ENCODE measurements at places on chromosomes 2 and 18. TPM values are rescaled to one million over a fixed set of nuclear protein-coding genes. Genes with fewer than 3 reads are reported as not detected.
A peak's percentile ranks its signal among the peaks of the same experiment; 100 is the strongest.

DNA sequence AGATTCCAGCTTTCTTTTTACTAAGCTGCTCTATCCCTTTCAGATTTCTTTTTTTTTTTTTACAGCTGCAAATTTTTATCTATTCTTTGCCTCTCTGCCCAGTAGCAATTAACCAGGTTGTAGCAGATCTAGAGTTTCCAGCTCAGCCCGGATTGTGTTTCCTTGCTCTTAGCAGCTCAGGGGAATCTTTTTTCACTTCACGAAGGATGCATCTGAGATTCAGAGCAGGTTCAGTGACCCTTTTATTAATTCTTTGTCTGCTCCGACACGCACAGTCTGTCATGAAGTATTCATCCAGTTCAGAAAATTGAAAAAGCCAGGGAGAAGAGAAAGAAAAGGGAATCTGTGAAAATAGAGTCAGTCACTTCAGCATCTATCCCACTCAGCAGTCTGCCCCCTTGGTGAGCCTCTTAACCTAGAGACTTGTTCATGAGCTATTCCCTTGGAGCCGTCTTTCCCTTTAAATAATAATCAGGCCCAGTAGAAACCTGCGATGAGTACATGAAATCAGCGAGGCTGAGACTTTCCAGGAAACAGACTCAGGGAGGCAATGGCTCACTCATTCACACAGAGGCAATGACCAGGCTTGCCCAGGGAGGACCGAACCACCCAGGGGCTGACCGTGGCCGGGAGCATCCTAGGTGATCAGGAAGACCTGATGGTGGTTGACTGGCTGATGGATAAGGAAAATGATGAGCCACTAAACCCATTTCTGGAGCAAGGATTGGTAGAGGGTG, 103.4 kb upstream of the ITGA6 start:
- peak; percentile 73 for DNase-seq

The STK39 gene
- total RNA-seq, result 27.1 TPM

DNA sequence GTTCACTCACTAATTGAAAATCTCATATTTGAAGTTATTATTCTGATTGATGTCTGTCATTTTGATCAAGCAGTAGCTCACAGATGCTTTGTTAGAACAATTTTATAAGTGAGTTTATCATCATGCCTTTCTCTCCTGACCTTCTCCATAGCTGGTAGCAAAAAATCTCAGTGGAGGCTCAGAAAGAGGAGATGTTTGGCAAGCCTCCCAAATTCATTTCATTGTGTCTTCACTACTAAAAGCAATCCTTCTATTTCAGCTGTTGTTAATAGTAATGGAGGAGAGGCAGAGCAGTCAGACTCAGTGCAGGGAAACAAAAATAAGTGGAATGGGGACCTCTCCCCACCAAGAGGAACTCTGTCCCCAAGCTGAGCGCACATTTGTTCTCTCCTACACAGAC, 2127.8 kb upstream of the CELF4 start:
- no peak for DNase-seq

- no peak for DNase-seq
Observed at GRCh38 chr2:179427065-179427464, 162.4 kb upstream of the SESTD1 start.

- DNase-seq, result no peak
Observed at GRCh38 chr2:111671426-111672150, 212.4 kb downstream of the ANAPC1 start.

DNA sequence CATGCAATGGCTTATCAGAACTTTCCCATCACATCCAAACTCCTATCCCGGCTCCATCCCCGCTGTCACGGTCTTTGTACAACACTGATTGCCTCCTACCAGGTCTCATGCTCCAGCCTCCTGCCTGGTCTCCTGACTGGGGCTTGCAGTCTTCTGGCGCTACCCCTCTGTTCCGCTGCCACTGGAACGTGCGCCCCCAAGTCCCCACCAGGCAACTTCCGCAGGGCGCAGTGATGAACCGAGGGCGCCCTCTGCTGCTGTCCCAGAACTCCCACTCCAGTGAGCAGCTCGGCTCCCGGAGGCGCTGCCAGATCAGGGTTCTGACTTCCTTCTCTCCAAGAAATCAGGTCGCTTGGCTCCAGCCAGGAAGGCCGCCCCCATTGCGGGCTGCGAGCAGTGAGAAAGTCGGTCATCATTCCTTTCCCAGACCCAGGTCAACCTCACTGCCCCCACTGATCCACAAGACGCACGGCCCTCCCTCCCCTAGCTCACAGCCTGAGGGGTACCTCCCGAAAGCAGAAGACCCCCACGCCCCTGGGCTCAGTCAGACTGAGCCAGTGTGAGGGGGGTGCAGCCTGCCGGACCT, 43.9 kb upstream of the RAB11FIP5 start:
- DNase-seq, result peak; percentile 74

The RGPD3 gene
- total RNA-seq, result 0.19 TPM

The ST8SIA3 gene
- total RNA-seq, result not detected

GRCh38 chr18:8279781-8280330, 329.4 kb upstream of the RAB12 start:
- DNase-seq, result no peak

The PROKR1 gene
- not detected for total RNA-seq

- no peak for DNase-seq
Observed at GRCh38 chr2:157900684-157901083, 24.6 kb upstream of the ACVR1 start.

The HOXD1 gene
- 11.3 TPM for total RNA-seq

The LOXHD1 gene
- 0.25 TPM for total RNA-seq

GRCh38 chr2:141455211-141455826, 675.5 kb downstream of the LRP1B start:
- no peak for DNase-seq

DNA sequence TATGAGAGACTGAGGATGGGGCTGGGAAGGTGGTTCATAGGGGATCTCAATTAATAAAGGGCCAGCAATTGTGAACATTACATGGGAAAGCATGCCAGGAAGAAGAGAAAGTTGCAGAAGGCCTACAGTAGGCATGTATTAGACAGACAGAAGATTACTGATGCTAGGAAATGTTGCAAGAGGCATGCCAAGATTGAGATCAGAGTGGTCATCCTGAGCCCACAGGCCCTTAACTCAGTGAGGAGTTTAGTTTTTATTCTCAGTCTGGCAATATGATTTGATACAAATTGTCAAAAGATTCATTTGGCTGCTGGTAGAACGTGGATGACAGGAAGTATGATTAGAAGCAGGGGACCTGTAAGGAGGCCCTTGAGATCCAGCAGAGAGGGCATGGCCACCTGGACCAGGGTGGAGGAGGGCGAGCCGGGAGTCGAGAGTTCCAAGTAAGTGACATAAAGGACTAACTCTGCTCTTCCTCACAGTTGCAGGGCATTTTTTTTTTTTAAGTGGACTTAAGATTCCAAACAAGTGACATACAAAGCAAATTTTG, 54.9 kb downstream of the EPHA4 start:
- DNase-seq, result no peak

- DNase-seq, result no peak
Observed at GRCh38 chr18:55102501-55102900, 143.2 kb upstream of the CCDC68 start.

The MEP1B gene
- not detected for total RNA-seq

- no peak for DNase-seq
Observed at GRCh38 chr2:36582538-36582937, 15.4 kb downstream of the FEZ2 start.

GRCh38 chr18:10928772-10929373, 220.5 kb downstream of the PIEZO2 start:
- peak; percentile 69 for DNase-seq

- no peak for DNase-seq
Observed at GRCh38 chr2:126719833-126720351, 63.9 kb downstream of the GYPC start.

DNA sequence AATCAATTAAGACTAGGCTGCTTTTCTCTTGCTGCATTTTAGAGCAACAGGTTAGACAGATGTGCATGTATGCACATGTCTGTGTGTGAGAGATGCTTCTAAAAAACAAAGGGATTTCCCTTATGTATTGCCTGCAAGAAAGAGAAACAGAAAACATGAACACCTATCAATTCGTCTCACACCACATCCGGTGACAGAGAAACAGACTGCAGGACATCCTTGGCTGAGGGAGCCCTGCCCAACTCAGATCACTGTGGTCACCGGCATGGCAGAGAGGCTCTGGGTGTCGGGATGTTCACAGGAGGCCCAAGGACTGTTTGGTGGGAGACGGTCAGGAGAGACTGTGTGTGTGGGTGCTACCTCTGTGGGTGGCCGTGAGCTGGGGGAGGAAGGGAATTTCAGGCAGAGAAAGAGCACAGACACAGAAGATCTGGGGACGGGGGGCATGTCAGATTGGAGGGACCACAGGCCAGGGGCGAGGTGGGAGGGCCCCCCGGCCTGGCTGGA, 24.9 kb downstream of the FHL2 start:
- DNase-seq, result no peak

- DNase-seq, result no peak
Observed at GRCh38 chr2:63436488-63436887, 151.8 kb downstream of the WDPCP start.

The SLC9A2 gene
- 5.9 TPM for total RNA-seq

DNA sequence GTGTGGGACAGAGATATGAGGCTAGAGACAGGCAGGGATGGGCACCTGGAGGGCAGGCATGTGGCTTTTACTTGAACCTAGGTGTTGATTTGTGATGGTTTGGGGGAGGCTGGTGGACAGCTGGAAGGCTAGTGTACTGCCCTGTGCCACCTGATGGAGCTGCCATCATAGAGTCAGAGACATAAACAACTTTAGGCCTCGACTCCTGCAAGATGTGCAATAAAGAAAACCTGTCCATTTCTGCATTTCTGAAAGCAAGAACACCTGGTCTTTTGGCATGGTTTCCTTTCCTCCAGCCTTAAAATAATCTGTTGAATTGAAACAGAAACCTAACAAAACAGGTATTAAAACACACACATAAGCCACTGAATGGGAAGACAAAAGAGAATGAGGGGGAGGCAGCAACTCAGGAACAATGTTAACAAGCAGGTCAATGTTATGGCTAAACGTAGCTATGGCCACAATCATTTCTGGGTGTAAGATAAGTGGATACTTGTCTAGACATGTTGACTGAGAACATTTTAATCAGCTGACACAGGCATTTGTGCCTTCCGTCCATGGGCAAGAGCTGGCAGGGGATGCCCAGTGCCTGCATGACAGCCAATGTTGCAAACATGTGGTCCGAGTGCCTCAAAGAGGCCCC, 87.8 kb downstream of the KCTD1 start:
- no peak for DNase-seq

- DNase-seq, result no peak
Observed at GRCh38 chr2:105755895-105756294, 11.2 kb downstream of the NCK2 start.

GRCh38 chr2:158213773-158214172, 112.1 kb downstream of the UPP2 start:
- DNase-seq, result no peak

DNA sequence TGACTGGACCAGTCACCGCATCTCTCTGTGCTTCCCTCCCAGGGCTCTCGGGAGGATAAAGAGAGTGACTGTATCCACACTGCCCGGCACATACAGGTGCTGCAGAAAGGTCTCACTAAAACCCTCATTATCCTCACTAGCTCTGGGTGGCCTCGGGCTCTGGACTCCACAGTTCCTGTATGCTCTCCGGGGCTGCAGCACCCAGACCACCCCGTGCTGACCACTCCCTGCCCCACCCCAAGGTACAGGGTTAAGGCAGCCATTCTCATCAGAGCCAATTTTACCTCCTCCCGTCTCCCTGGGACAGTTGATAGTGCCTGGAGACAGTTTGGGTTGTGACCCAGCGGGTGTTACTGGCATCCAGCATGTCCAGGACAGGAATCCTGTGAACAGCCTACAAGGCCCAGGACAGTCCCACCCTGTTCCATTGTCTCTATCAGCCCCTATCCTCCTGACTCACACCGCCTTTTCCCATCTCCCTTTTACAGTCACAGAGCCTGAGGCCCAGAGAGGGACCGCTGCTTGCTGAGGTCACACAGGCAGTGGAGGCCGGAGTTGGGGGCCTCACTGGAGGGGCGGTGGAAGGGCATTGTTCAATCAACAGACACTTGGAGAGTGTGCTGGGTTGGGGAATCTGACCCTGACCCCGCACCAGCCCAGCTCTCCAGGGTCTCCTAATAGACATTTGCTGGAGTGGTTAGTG, 1.7 kb downstream of the ZAP70 start:
- peak; percentile 33 for DNase-seq

DNA sequence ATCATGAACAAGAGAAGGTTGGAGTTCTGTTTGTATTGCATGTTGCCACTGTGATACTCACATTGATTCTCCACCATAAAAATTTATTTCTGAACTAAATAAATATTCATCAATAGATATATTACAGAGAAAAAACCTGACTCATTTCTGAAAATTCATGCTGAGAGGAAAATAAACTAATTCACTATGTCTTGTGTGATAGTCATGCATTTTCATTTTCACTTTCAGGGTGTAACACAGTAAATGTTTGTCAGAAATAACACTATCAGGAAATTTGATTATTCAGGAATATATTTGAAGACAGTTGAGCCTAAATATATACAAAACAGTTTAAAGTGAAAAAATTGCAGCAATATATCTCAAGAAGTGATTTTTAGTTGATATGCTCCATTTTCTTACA, 335.2 kb downstream of the KCNJ3 start:
- DNase-seq, result no peak

- DNase-seq, result no peak
Observed at GRCh38 chr2:20634507-20635112, 16.3 kb downstream of the HS1BP3 start.

GRCh38 chr2:72992734-72993102, 75.4 kb downstream of the EMX1 start:
- no peak for DNase-seq

Data from kidney (tissue), 22 donors.